ENCODE measurements at places on chromosomes 11 and 22.

- no peak for DNase-seq
Measured at GRCh38 chr11:2813141-2813908, 72.2 kb downstream of the CDKN1C start.

- DNase-seq, result no peak
Measured at GRCh38 chr11:65217441-65218423, 36.0 kb downstream of the CAPN1 start.

GRCh38 chr11:126591966-126592489 lies 236.5 kb downstream of the ST3GAL4 start:
- DNase-seq, result no peak

DNA sequence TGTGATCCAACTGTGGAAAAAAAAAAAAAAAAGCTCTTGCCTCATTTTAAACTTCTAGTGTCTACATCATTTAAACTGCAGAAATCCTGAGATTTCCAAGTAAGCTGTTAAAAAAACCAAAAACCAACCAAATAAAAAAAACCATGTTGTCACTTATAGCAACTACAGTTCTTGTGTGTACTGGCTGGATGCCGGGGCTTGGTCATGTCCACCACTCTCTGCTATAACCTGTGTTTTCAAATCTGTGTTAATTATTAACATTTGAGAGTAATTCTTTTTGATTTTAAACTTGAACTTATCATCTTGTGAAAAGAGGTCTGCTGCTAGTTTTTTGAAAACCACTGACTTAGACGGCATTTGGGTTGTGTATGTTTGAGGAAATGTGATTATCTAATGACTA lies 32.2 kb upstream of the BID start:
- DNase-seq, result no peak

GRCh38 chr11:33552756-33553155 lies 147.9 kb downstream of the C11orf91 start:
- DNase-seq, result no peak

DNA sequence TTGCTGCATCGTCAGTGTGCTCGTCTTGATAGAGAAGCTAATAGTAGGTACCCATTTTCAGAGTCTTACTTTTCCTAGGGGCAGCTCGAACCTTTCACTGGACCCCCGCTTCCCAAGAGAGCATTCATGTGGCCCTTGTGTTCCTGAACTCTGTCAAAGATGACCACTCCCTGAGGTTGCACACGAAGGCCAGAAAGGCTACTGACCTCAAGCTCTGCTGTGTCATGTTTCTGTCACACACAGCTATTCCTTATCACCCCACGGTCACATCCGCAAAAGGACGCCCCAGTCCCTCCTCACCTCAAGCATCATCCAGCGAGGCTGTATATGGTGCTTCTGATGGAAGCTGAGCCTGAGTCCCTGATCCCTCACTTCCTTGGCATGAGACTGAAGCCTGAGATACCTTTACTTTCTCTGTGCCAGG lies 171.5 kb downstream of the LDLRAD3 start:
- DNase-seq, result no peak

DNA sequence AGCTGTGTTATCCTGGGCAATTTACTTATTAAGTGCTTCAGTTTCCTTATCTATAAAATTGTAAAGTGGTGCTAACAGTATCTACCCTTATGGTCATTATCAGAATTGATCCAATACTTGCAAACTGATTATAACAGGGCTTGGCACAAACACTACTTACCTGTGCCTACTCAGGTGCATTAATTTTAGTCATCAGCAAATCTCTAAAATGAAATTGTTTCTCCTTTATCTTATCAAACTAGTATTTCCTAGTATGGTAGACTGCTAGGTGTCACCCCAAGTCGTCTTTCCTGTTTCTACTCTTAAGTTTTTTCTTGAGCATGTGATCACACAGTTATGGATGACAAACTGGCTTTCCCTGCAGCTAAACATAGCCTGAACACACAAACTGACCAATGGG lies 4.3 kb upstream of the SLC25A17 start:
- DNase-seq, result no peak

Measured in activated CD8-positive, alpha-beta memory T cell treated with anti-CD3 and anti-CD28 coated beads for 48 hours (primary cell).